ENCODE measurements at places on chromosomes 6 and 20.

- no peak for DNase-seq
Measured at GRCh38 chr6:112179631-112180030, 74.7 kb downstream of the LAMA4 start.

DNA sequence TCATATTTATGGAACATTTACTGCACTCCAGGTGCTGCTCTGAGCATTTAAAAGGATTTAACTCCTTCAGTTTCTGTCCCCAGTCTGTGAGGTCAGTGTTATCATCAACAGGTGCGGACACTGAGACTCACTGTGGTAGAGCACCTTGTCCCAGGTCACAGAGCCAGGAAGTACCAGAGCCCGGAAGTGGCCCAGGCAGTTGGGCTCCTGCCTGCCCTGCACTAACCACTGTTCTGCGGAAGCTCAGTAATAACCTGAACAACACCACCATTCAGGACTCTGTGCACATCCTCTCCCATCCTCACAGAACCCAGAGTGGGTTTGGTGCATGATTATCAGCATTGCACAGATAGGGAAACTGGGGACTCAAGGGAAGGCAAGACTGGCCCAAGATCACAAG, 16.8 kb upstream of the SIRPG start:
- DNase-seq, result no peak

GRCh38 chr6:27400877-27401642, 12.5 kb downstream of the ZNF391 start:
- no peak for DNase-seq

DNA sequence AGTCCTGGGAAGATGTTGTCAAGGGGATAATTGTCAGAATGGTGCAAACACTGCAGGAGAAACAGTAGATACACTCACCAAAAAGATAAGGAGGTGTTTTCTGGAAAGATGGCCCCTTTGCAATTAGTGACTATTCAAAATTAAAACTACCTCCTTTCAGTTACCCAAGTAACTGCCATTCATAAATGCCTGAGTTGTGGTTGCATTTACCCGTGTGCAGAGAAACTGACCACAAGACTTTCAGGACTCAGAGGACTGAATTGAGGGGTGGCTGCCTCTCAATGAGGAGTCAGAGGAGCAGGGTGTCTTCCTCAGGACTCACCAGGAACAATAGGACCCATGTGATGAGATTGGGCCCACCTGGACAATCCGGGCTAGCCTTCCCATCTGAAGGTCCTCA, 39.0 kb downstream of the GCM1 start:
- DNase-seq, result no peak

- DNase-seq, result no peak
Measured at GRCh38 chr6:112939563-112939962, 592.4 kb downstream of the RFPL4B start.
